ENCODE measurements at places on chromosomes 11 and 22. TPM values are rescaled to one million over a fixed set of nuclear protein-coding genes. Genes with fewer than 3 reads are reported as not detected.

The RPL27A gene
- 1,152 TPM for total RNA-seq

GRCh38 chr22:45878901-45879551 is 97.9 kb downstream of the WNT7B start:
- peak; percentile 35 for DNase-seq
- no peaks in the 10 kb centered on the region for H3K4me1 ChIP-seq
- H3K27me3 ChIP-seq, result peaks cover 3% of the 10 kb centered on the region
- H3K36me3 ChIP-seq, result no peaks in the 10 kb centered on the region

The SCGB1C1 gene
- total RNA-seq, result not detected

DNA sequence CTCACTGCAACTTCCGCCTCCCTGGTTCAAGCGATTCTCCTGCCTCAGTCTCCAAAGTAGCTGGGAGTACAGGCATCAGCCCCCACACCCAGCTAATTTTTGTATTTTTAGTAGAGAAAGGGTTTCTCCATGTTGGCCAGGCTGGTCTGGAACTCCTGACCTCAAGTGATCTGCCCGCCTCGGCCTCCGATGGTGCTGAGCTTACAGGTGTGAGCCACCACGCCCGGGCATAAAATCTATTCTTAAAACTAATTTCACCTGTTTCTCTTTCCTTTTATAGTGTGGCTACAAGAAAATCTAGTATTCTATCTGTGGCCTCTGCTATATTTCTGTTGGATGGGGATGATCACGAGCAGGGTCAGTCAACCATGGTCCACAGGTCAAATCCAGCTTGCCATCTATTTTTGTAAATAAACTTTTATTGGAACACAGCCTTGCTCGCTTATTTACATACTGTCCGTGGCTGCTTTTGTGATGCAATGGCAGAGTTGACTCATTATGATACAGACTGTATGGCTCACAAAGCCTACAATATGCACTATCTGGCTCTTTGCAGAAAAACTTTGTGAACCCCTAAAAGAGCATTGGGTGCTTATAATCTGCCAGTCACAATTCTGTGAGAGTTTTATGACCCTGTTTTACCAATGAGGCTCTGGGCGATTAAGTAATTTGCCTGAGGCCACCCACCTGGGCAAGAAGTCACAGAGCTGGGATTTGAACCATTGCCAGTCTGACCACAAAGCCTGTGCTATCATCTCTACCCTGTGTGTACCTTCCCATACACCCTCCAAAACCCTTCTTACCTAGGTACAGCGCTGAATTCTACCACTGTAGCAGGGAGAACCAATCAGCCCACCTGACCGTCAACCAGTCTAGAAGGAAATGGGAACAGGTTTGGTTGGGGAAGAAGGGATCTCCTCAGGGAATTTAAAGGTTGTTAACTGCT is 28.3 kb downstream of the SLC1A2 start:
- H3K27ac ChIP-seq, result no peak overlapping the region
- H3K4me1 ChIP-seq, result no peaks in the 10 kb centered on the region
- no peaks in the 10 kb centered on the region for H3K36me3 ChIP-seq

DNA sequence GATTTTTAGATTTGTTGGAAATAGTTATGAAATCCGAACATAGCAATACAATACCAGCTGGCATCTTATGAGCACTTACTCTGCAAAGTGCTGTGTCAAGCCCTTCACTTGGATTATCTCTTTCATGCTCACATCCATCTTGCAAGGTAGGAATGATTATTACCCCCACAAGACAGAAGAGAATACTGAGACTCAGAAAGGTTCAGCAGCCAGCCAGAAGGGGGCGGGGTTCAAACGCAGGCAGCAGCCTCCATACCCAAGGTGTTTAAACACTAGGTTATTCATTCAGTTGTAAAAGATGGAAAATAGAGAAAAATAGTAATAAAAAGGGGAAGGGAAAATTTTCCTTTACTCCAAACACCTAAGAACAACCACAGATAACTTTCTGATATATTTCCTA is 158.5 kb downstream of the CCDC34 start:
- H3K27ac ChIP-seq, result no peak overlapping the region
- H3K27me3 ChIP-seq, result no peaks in the 10 kb centered on the region
- DNase-seq, result peak; percentile 54
- H3K4me1 ChIP-seq, result no peaks in the 10 kb centered on the region
- H3K36me3 ChIP-seq, result peaks cover 12% of the 10 kb centered on the region
- no peak overlapping the region for H3K4me3 ChIP-seq

DNA sequence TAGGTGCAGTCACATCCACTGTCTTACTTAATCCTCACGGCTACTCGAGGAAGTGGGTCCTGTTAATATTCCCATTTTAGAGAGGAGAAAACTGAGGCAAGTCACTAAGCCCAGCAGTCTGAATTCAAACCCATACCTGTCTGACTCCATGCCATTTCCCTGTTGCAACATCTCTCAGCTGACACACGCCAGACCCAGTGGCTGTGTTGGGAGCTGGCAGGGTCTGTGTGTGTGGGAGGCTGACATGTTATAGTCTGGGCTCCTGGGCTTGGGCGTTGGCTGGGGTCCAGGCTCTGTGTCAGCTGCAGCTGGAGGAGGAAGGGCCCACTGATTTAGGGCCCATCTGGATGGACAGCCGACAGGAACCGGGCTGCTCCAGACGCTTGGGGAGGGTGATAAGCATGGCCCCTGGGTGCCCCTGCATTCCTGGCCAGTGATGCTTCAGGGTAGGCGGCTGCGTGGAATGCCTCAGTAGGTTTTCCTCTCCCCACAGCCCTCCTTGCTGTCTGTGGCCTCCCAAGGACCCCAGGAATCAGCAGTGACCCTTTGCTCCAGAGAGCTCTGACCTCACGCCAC is 562.5 kb downstream of the MN1 start:
- H3K36me3 ChIP-seq, result no peaks in the 10 kb centered on the region
- H3K27ac ChIP-seq, result no peak overlapping the region
- H3K4me1 ChIP-seq, result no peaks in the 10 kb centered on the region
- H3K4me3 ChIP-seq, result no peak overlapping the region
- no peaks in the 10 kb centered on the region for H3K27me3 ChIP-seq

The ALG9 gene
- total RNA-seq, result 25.5 TPM

DNA sequence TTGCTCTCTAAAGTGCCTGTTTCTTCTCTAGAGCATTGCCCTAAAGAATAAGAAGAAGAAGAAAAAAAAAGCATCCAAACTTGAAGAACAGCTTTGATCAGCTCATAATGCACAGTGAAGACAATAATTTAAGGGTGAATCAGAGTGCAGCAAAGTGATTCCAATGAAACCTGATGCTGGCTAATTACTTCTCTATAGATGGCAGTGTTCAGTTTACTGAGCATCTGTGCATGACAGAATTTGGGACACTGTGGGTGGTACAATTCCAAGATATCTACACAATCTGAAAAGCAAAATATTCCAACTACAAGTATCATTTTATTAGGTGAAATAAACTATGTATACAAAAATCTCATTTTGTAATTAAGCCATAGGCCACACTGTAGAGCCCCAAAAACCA is 450.5 kb upstream of the CCDC90B start:
- no peaks in the 10 kb centered on the region for H3K36me3 ChIP-seq
- no peaks in the 10 kb centered on the region for H3K4me1 ChIP-seq
- no peaks in the 10 kb centered on the region for H3K27me3 ChIP-seq
- H3K27ac ChIP-seq, result no peak overlapping the region

DNA sequence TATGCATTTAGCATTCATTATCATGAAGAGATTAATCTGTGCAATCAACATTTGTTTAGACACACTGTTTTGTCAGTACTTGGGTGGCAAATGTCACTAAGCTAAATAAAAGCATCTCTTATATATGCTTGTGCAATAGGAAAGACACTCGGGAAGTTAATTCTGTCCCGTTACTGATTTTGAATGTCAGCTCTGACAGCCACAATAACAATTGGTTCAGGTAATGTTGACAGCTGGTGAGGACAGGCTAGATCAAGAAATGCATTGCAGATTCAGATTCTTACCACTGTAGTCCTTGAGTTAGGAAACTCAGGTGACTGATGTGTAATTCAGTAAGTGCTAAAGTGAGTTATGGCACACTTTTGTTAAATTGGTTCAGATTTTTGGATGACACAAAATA is 523.8 kb upstream of the FAT3 start:
- no peaks in the 10 kb centered on the region for H3K27me3 ChIP-seq
- DNase-seq, result no peak
- H3K36me3 ChIP-seq, result no peaks in the 10 kb centered on the region
- H3K27ac ChIP-seq, result no peak overlapping the region

- no peak overlapping the region for H3K4me3 ChIP-seq
- H3K4me1 ChIP-seq, result no peaks in the 10 kb centered on the region
- H3K27me3 ChIP-seq, result no peaks in the 10 kb centered on the region
- H3K27ac ChIP-seq, result no peak overlapping the region
Measured at GRCh38 chr22:42621505-42622002, 6.9 kb upstream of the POLDIP3 start.

- no peaks in the 10 kb centered on the region for H3K36me3 ChIP-seq
- no peaks in the 10 kb centered on the region for H3K27me3 ChIP-seq
- no peak overlapping the region for H3K4me3 ChIP-seq
- H3K27ac ChIP-seq, result no peak overlapping the region
- H3K4me1 ChIP-seq, result no peaks in the 10 kb centered on the region
- no peak for DNase-seq
Measured at GRCh38 chr11:23555085-23555484, 694.8 kb upstream of the CCDC179 start.

DNA sequence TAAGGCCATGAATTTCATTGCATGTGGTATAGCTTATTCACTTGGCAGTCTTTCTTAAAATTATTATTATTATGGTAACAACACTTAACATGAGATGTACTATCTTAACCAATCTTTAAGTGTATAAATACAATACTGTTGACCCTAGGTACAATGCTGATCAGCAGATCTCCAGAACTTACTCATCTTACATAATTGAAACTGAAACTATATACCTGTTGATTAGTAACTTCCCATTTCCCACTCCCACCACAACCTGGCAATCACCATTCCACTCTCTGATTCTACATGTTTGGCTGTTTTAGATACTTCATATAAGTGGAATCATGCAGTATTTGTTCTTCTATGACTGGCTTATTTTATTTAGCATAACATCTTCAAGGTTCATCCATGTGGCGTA is 150.2 kb upstream of the POU2AF2 start:
- H3K27me3 ChIP-seq, result no peaks in the 10 kb centered on the region
- DNase-seq, result no peak
- H3K36me3 ChIP-seq, result no peaks in the 10 kb centered on the region
- H3K4me3 ChIP-seq, result no peak overlapping the region
- no peaks in the 10 kb centered on the region for H3K4me1 ChIP-seq
- H3K27ac ChIP-seq, result no peak overlapping the region

- no peaks in the 10 kb centered on the region for H3K36me3 ChIP-seq
- no peak for DNase-seq
- H3K4me3 ChIP-seq, result no peak overlapping the region
- no peaks in the 10 kb centered on the region for H3K4me1 ChIP-seq
- no peaks in the 10 kb centered on the region for H3K27me3 ChIP-seq
Measured at GRCh38 chr11:21492931-21493330, 700.0 kb upstream of the ANO5 start.

The MRGPRX4 gene
- total RNA-seq, result not detected

The YIF1A gene
- 64.3 TPM for total RNA-seq

The PAX6 gene
- total RNA-seq, result not detected

GRCh38 chr11:19631712-19632498 is 80.7 kb upstream of the NAV2 start:
- no peak overlapping the region for H3K4me3 ChIP-seq
- H3K27ac ChIP-seq, result no peak overlapping the region
- H3K27me3 ChIP-seq, result no peaks in the 10 kb centered on the region
- no peaks in the 10 kb centered on the region for H3K36me3 ChIP-seq
- DNase-seq, result no peak
- H3K4me1 ChIP-seq, result no peaks in the 10 kb centered on the region

The SLC6A5 gene
- not detected for total RNA-seq

DNA sequence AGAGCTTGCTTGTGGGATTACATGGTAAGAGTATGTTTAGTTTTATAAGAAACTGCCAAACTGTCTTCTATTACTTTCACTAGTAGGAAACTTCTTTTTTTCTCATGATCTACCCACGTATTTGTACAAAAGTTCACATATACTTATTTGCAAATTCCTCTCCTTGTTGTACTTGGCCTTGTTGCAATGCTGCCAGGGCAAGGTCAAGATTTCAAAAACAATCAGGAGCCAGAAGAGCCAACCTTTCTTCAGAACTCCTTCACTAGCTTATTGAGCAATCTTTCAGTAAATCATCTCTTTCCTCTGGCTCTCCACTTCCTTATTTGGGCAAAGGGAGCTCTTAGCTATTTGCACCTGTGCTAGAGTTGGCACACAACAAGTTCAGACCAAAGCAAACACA is 9.7 kb downstream of the SRSF8 start:
- no peaks in the 10 kb centered on the region for H3K4me1 ChIP-seq
- no peaks in the 10 kb centered on the region for H3K36me3 ChIP-seq
- H3K27ac ChIP-seq, result no peak overlapping the region
- no peak overlapping the region for H3K4me3 ChIP-seq
- no peaks in the 10 kb centered on the region for H3K27me3 ChIP-seq

The TMPRSS13 gene
- 0.50 TPM for total RNA-seq

- no peaks in the 10 kb centered on the region for H3K27me3 ChIP-seq
- no peak for DNase-seq
- H3K27ac ChIP-seq, result no peak within 1 kb of the TSS
- H3K36me3 ChIP-seq, result no peaks in the 10 kb centered on the region
Measured at GRCh38 chr22:44024288-44024921, at the start of gene PARVB. Gene PARVB, plus strand, starts transcription at chr22:44024302. Its CDS starts 38 bp downstream, at chr22:44024340.

GRCh38 chr11:115364896-115365295 is 139.3 kb downstream of the CADM1 start:
- H3K27ac ChIP-seq, result no peak overlapping the region
- DNase-seq, result no peak
- H3K4me3 ChIP-seq, result no peak overlapping the region
- H3K36me3 ChIP-seq, result no peaks in the 10 kb centered on the region
- H3K27me3 ChIP-seq, result no peaks in the 10 kb centered on the region

DNA sequence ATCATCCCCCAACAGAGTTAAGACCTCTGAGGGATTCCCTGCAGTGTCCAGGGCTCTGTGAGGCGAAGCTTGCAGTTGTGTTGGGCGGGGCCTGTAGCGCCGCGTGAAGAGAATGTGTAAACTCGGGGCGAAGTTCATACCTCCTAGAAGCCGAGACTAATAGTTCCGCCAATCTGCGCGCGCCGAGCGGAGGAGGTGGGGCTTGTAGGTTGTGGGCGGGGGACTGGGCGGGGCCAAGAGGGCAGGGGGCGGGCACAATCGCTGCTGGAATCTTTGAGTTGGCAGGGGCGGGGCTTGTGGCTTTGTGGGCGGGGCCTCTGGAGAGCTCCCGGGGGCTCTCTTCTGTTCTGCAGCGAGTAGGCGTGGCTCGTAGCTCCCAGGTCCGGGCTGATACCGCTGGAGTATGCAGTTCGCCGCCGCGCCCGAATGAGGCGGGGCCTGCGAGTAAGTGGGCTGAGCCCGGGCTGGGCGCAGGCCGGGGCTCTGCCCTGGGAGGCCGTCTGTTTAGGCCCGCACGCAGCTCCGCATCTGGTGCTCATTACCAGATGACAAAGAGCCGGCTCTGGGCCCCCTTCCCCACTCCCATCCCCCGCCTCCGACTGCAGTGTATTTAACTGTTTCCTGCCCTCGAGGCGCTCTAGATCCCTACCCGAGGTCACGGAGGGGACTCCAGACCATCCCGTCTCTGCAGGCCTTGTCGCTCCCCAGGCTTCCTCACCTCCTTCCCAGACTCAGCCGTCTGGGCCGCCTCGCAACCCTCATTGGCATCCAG is 4.1 kb downstream of the CD248 start:
- H3K4me3 ChIP-seq, result peak overlapping the region; percentile 78
- no peaks in the 10 kb centered on the region for H3K36me3 ChIP-seq
- no peaks in the 10 kb centered on the region for H3K27me3 ChIP-seq
- DNase-seq, result peak; percentile 99
- no peak overlapping the region for H3K27ac ChIP-seq

GRCh38 chr11:488992-489391 is 18.1 kb downstream of the RNH1 start:
- no peak overlapping the region for H3K4me3 ChIP-seq
- peaks cover 6% of the 10 kb centered on the region for H3K36me3 ChIP-seq
- no peak overlapping the region for H3K27ac ChIP-seq
- H3K4me1 ChIP-seq, result no peaks in the 10 kb centered on the region
- DNase-seq, result peak; percentile 24

The INS gene
- total RNA-seq, result not detected

The CEP126 gene
- 1.2 TPM for total RNA-seq

The JHY gene
- 0.79 TPM for total RNA-seq
